Stimulated activated CD4-positive, alpha-beta T cell treated with anti-CD3 and anti-CD28 coated beads, TNF-alpha, amount 100 ng/mL, for 48 hours (primary cell): ENCODE measurements at places on chromosomes 5 and 9.

- no peak for DNase-seq
Measured at GRCh38 chr5:119339965-119340364, 15.9 kb upstream of the TNFAIP8 start.

DNA sequence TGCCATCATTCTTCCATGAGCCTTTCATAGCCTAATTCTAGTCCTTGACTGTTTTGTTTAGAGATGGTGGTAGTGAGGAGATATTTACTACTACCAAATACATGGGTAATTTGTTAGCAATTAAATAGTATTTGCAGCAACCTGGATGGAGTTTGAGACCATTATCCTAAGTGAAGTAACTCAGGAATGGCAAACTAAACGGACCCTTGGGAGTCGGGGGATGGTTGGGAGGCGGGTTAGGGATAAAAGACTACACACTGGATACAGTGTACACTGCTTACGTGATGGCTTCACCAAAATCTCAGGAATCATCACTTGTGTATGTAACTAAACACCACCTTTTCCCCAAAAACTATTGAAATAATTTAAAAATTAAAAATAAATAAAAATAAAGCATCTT, 809.2 kb upstream of the ZNF608 start:
- DNase-seq, result no peak

DNA sequence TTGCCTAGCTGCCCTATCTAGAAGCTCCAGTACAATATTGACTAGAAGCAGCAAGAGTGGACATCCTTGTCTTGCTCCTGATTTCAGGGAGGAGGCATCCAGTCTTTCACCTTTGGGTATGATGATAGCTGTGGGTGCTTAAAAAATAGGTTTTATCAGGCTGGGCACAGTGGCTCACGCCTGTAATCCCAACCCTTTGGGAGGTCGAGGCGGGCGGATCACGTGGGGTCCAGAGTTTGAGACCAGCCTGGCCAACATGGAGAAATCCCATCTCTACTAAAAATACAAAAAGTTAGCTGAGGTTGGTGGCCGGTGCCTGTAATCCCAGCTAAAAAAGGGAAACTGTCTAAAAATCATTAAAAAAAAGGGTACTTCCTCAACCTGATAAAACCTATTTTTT, 2.0 kb upstream of the CAMSAP1 start:
- DNase-seq, result no peak

- DNase-seq, result no peak
Measured at GRCh38 chr9:117160254-117160653, 254.6 kb downstream of the ASTN2 start.

- DNase-seq, result no peak
Measured at GRCh38 chr5:35230038-35230611, at the start of gene PRLR. TSS of gene PRLR (minus strand) at chr5:35230487. CDS start at chr5:35089620, 140,867 bp downstream.

DNA sequence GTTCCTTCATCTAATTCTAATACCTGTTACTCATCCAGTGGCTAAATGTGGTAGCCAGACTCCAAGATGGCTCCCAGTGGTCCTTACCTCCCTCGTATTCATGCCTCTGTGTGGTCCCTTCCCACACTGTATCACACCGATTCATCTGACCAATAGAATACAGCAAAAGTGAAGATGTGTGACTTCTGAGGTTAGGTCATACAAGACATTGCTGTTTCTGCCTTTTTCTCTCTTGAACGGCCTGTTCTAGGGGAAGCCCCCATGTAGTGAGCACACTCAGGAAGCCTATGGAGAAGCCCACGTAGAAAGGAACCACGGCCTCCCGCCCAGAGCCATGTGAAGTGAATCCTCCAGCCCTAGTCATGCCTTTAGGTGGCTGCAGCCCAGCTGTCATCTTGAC, 9.4 kb upstream of the C5 start:
- DNase-seq, result no peak

GRCh38 chr9:87519461-87519860, 21.8 kb downstream of the DAPK1 start:
- DNase-seq, result no peak

DNA sequence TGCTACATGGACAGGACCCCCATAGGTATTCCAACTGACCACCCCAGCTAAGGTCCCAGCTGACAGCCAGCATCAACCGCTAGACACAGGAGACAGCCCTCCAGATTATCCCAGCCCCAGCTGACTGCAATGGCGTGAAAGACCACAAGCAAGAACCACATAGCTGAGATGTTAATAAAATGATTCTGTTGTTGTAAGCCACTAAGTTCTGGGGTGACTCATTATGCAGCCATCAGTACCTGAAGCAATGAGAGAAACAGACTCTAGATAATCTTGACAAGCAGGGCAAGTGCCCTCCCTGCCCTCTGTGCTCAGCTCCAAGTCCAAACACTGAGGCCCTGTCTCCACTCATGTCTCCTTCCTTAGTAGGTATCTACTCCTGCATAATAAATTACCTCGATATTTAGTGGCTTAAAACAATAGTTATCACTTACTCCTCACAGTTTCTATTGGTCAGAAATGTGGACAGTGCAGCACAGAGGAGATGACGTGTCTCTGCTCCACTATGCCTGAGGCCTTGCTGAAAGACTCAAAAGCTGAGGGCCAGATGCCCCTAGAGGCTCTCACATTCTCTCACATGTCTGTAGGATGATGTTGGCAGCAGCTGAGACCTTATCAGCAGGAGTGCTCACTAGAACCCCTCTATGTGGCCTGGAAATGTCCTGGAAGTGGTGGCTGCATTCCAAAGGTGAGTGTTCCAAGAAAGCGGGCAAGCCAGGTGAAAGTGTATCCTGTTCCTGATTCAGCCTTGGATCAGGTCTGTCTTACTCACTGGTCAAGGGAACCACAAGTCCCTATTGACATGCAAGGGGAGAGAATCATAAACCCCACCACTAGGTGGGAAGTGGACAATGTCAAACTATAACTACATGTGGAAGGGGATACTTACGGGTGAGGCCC, 2.5 kb downstream of the MGAT1 start:
- DNase-seq, result no peak

- no peak for DNase-seq
Measured at GRCh38 chr5:124468671-124469411, 277.6 kb downstream of the ZNF608 start.

- DNase-seq, result no peak
Measured at GRCh38 chr5:98414938-98415337, 358.5 kb upstream of the RGMB start.

GRCh38 chr9:106862110-106862820, 701 bp upstream of the ZNF462 start:
- no peak for DNase-seq

DNA sequence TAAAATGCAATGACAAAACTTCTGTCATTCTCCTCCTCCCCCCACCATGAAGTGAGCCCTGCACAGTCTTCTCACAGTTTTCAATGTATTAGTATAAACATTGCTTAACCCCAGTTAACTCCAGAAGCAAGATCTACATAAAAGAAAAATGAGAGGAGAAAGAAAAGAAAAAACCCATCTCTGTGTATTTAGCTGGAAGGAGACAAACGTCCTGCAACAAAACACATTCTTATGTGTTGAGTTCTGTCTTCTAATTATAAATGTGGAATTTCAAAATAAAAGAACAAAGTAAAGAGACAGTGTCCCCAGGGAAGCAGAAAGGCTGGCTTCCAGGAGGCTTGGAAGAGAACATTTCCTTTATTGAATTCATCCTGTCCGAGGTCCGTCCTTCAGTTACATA, 491.9 kb upstream of the TUSC1 start:
- no peak for DNase-seq

GRCh38 chr9:38083858-38084555, 15.0 kb upstream of the SHB start:
- no peak for DNase-seq

- peak; percentile 32 for DNase-seq
Measured at GRCh38 chr5:36876965-36877666, 547 bp downstream of the NIPBL start.

DNA sequence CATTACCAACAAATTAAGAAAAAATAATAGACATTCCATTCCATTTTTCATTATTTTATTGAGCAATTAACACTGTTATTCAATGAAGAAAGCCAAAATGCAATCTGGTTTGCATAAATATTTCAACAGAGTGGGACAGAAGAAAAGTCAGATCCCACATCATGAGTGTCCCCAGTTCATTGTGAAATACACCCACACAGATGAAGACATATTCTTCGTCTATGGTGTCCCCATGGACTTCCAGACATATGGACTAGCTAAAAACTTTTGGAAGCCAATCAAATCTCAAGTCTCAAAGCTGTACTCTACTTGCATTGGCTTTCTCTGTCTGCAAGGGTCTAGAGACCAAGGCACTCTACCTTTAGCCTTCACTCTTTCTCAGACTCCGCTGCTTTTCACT, 194.3 kb downstream of the SEMA5A start:
- DNase-seq, result no peak

DNA sequence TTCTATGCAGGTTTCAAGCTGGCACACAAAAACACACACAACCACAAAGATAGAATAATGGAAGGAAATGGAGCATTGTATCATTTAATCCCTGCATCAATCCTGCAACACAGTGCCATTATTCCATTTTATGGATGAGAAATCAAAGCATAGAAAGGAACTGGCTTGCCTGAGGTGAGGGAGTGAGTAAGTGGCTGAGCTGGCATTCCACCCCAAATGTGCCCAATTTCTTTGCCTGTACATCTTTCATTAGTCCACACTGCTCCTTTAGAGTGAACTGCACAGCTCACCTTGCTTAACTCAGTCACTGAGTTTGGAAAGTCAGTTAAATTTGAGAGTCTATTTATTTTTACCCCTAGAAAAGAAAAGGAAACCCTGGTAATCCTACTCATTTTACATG, 28.9 kb downstream of the ZNF366 start:
- DNase-seq, result no peak

- DNase-seq, result no peak
Measured at GRCh38 chr9:110426052-110426709, 88.5 kb upstream of the TXNDC8 start.

- no peak for DNase-seq
Measured at GRCh38 chr5:90810211-90810610, 251.6 kb downstream of the ADGRV1 start.

DNA sequence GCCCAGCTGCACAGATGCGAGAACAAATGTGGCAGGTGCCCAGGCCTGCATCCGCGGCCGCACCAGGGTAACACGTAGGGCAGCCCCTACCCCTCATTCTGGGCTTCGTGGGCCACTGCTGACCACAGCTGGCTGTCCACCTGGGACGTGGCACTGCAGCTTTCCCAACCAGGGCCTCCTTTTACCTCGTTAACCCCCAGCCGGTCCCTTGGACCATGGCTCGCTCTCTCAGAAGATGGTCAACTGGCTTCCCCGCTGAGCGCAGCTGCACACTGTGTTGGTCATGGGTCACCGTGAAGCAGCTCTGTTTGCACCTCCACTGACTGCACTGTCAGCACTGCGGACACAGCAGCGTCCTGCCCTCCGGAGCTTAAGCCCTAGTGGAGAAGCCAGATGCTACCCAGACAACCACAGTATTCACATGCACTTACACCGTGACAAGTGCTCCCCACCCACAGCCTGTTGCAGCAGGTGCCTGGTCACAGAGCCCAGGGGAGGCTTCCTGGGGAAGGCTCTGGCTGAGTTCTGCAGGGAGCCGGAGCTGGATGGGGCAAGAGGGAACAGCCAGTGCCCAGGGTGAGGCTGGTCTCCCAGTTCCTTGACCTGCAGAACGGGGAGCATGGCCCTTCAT, 10.5 kb upstream of the PLEKHG4B start:
- DNase-seq, result no peak

GRCh38 chr5:112986224-112986623, 9.6 kb downstream of the DCP2 start:
- no peak for DNase-seq
